ENCODE measurements at places on chromosomes 2 and 18.

- DNase-seq, result no peak
Measured at GRCh38 chr2:176105730-176106580, 1.1 kb upstream of the HOXD11 start.

DNA sequence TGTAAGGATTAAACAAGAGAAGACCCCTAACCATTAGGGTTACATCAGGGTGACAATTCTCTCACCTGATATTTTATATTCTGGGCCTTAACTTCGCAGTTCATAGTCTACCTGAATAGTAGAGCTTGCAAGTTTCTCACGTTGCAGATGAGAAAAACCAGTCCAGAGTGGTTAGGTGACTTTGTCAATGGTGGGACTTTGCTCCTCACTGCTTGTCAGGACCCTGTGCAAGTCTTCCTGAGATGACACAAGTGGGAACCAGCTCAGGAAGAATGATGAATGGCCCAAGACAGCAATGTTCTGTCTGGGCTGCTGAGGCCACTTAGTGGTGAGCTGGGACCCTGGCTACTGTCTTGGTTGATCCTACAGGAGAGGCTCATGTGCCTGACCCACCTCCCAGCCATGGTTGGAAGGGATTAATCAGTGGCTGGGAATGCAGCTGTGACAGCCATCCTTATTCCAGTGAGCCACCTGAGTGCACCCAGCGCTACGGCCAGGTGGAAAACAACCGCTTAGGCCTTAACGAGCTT lies 16.9 kb downstream of the LGALSL start:
- DNase-seq, result no peak

DNA sequence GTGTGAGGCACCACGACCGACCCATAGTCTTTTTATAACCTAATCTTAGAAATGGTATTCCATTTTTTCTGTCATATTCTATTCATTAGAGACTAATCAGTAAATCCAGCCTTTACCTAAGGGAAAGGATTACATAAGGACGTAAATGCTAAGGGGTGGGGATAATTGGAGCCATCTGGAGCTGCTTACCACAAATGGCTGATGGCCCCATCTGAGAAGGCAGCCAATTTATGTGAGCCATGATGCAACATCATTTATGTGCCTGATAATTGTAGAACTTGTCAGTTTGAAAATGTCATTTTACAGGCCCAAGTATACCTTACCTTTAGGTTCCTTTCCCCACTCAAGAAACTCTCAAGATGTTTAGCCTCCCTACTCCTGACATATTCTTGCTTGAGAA lies 44.0 kb downstream of the ARHGEF33 start:
- DNase-seq, result no peak

- no peak for DNase-seq
Measured at GRCh38 chr2:68767996-68768395, 33.4 kb downstream of the ARHGAP25 start.

- DNase-seq, result no peak
Measured at GRCh38 chr2:145288650-145289496, 769.0 kb upstream of the ZEB2 start.

- DNase-seq, result no peak
Measured at GRCh38 chr2:74735564-74735963, 81.5 kb downstream of the SEMA4F start.

DNA sequence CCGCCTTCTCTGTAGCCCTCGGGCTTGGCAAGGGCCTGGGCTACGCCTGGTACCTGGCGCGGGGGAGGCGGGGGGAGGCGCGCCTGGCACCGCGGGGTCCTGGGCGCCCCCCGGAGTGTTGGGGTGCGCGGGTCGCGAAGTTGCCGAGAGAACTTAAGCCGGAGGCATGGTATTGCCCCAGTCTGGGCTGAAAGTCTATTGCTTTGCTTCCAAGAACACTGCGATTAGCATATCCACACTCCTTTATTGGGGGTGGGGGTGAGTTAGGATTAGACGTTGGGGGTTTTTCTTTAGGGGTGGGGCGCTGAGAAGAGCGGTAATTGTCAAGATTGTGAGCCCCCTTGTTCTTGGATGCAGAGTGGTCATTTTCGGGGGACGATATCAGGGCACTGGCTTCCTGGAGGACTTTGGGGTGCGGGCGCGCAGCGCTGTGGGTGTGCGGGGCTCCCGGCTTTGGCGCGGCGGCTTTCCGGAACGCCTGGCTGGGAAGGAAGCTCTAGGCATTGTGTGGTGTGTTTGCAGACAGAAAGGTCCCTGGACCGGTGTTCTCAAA lies 798 bp downstream of the TANC1 start:
- DNase-seq, result no peak

Measured in adrenal gland (tissue), 19 donors.